Kidney (tissue), 22 donors: ENCODE measurements at places on chromosomes 2 and 18. TPM values are rescaled to one million over a fixed set of nuclear protein-coding genes. Genes with fewer than 3 reads are reported as not detected.

The IL1B gene
- polyA plus RNA-seq: 0.56 TPM

DNA sequence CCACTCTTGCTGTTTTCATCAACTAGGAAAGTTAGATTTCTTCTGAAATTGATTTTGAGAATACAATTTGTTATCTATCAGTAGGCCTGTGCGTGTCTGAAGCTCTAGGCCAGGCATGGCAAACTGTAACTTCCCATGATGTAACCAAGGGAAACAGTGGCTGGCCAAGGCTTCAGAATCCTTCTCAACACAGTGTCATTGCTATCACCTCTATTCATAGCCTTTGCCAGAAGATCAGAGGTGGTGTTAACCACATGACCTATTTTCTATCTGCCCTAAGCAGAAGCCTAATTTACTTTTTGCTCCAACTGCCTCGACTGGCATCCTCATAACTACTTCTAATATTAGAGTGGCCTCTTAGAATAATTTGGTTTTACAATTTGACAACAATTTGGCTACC, 2.5 kb downstream of the ITGB6 start:
- DNase-seq: no peak

DNA sequence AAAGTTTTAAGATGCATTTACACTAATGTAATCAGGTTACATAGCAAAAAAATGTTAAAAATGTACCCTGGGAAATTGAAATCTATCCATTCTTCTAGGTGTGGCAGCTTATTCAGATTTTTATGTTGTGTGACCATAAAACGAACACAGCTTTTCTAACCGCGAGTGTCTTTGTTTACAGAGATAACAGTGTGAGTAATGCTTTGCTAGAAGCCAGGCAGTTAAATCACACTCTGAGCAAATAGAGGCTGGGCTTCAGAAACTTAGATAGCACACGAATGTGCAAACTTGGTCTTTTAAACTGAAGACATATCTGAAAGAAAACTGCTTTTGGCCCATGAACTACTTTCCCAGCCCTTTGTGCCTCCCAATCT, 116.1 kb downstream of the SPTBN1 start:
- DNase-seq: peak; percentile 75

- DNase-seq: no peak
Observed at GRCh38 chr2:232111551-232111950, 150.0 kb downstream of the DIS3L2 start.

GRCh38 chr18:79642626-79643025, 37.0 kb upstream of the CTDP1 start:
- DNase-seq: no peak

- no peak for DNase-seq
Observed at GRCh38 chr2:184339966-184340365, 258.4 kb upstream of the ZNF804A start.

DNA sequence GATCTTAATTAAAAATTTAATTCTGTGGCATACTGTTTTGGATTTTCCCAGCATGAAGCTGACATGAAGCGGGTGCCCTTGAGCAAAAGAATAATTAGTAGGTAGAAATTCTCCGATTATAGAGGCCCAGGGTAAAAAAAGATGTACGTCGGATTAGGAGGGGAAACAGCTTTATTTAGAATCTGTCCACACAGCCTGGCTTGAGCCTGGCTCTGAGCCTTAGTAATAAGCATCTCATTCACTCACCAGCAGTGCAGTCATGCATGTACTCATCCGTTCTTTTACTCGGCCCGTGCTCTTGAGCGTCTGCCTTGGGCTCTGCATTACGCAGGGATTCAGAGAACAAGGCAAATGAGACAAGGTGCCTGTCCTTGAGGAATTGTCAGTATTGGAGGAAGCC, 219.3 kb downstream of the AGAP1 start:
- no peak for DNase-seq

- no peak for DNase-seq
Observed at GRCh38 chr2:193326296-193326695, 1131.6 kb upstream of the TMEFF2 start.

GRCh38 chr18:27311114-27311513, 126.0 kb upstream of the CHST9 start:
- no peak for DNase-seq

- no peak for DNase-seq
Observed at GRCh38 chr2:229174794-229175496, 96.1 kb downstream of the PID1 start.

DNA sequence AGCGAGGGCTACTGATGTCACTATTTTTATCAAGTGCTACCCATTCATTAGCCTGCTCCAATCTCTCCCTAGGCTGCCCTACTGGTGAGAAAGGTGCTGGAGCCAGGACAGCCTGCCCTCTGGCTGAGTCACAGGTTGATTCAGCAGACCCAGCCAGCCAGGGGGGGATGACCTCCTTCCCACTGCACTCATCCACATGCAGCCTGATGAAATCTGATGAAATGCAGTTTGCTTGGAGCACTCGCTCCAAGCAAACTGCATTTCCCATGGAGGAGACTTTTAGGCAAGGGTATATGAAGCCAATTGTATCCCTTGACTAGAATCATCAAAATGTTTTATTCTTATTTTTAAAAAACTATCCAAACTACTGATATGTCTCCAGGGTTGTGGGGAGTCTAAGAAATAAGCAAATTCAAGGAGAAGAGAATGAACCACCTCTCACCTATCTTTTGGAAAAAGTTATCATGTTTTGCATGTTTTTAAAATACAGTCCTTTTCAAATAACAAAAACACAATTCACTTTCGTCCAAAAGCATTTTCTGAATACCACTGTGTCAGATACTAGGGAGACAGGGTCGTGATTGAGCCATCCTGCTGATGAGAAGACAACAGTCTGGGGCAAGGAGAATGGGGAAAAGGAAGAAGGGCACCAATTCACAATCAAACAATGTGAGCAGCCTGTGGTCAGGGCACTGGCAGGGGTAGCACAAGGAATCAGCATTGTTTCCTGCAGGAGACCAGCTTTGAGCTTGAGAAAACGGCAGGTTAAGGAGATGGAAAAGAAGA, 128.3 kb downstream of the AFF3 start:
- no peak for DNase-seq

DNA sequence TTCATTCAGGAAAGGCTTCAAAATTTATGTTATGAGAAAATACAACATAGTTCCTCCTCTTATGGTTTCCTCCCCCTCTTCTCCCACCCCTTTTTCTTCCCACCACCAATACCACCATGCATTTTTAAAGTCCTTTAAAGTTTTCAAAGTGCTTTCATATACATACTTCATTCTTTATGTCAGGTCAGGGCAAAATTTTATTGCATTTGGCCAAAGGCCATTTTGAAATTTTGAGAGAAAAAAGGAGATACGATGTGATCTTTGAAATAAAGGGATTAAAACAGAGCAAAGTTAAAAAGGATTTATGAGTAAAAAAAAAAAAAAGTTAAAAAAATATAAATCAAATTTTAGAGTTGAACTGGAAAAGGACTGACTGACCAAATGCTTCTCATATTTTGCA, 792.5 kb upstream of the FANCL start:
- DNase-seq: no peak

- peak; percentile 10 for DNase-seq
Observed at GRCh38 chr18:35190948-35191697, 49.7 kb upstream of the ZNF397 start.

GRCh38 chr2:121768143-121768755, 12.8 kb downstream of the TSN start:
- no peak for DNase-seq

- DNase-seq: peak; percentile 11
Observed at GRCh38 chr2:234448506-234449184, 48.2 kb downstream of the ARL4C start.

DNA sequence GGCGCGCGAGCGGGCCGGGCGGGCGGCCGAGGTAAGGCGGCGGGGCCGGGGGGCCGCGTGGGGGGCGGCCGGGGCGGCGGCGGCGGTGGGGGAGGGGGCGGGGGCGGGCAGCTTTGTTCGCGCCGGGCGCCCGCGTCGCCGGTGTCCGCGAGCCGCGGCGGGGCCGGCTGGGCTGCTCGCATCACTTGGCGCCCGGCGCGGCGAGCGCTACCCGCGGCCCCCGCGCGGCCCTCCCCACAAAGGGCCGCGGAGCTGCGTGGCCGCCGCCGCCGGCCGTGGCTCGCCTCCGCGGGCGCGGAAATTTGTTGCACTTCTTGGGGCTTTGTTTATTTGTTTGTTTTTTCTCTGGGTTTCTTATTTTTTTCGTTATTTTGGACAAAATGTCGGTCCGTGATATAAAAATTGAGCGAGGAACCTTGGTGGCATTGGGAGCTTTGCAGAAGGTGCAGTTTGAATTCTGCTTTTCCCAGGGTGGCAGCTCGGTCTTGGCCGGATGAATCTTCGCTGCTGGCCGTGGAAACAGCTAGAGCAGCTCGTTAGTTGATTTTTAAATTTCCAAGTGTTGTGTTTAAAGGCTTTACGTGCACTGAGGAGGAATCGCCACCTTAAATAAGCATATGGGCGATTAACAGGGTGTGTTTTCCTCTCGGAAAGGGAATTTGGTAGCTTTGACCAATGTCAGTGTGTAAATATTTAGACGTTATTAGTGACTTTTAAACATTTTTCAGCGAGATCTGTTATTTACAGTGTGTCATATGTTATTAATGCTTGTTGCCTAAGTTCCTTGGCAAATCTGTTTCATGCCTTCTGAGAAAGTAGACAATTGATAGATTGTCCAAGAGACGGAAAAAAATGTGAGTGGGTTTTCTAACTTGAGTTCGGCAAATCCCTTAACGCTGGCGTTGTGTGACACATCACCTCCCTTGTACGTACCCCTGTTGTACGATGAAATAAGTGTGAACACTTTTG, 822 bp downstream of the UBE2E3 start:
- DNase-seq: peak; percentile 54

DNA sequence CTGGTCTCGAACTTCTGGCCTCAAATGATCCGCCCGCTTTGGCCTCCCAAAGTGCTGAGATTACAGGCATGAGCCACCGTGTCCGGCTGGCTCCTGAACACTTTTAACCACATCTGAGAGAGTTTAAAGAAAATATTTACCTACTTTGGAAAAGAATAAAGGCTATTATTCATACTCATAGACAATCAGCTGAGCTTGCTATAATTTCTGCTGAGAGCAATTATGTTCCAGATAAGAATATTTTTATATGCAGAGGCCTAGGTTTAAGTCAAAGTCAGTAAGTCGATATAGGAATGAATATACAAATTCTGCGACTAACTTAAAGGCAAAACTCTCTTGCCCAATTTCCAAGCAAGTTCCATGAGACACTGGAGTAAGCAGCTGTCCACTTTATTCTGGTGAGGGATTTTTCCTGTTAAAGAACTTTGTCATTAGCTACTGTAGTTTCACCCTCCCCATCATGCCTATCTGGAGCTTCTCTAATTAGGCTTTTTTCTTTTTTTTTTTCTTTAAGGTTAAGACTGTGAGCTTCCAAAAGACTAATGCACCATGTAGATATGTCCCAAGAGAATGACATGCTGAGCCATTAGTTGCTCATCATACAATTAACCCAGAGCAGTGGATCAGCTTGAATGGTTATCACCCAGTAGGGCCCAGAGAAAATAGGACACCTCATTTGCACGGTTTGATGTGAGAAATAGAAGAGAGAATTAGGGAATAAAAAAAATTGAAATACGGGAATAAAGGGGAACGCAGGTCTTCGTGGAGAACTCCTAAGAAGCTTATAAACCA, 260.1 kb downstream of the KCNE4 start:
- no peak for DNase-seq
